ENCODE measurements at places on chromosomes 4 and X.
A peak's percentile ranks its signal among the peaks of the same experiment; 100 is the strongest.

GRCh38 chrX:16853537-16853936 lies 16.6 kb downstream of the RBBP7 start:
- no peak for DNase-seq

DNA sequence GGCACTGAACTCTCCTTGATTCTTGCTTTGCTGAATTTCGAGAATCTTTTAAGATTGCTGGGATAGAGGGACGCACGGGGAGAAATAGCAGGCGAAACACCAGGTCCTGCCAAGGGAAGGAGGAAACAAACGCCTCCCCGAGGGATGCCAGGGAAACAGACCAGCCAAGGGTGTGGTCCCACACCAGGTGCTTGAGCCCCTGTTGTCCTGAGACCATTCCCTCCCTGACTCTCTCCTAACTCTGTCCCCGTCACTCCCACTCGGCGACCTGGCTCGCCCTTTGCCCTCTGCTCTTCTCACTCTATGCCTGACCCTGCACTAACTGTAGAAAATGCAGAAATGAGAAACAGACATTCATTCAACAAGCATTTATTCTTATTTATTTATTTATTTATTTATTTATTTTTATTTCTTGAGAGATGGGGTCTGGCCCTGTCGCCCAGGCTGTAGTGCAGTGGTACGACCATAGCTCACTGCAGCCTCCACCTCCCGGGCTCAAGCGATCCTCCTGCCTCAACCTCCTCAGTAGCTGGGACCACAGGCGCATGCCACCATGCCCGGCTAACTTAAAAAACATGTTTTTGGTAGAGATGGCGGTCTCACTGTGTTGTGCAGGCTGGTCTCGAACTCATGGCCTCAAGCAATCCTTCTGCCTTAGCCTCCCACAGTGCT lies 16.2 kb downstream of the CTAG1B start:
- no peak for DNase-seq

- no peak for DNase-seq
These were observed 73.4 kb upstream of the PLS3 start for GRCh38 chrX:115487608-115488007.

DNA sequence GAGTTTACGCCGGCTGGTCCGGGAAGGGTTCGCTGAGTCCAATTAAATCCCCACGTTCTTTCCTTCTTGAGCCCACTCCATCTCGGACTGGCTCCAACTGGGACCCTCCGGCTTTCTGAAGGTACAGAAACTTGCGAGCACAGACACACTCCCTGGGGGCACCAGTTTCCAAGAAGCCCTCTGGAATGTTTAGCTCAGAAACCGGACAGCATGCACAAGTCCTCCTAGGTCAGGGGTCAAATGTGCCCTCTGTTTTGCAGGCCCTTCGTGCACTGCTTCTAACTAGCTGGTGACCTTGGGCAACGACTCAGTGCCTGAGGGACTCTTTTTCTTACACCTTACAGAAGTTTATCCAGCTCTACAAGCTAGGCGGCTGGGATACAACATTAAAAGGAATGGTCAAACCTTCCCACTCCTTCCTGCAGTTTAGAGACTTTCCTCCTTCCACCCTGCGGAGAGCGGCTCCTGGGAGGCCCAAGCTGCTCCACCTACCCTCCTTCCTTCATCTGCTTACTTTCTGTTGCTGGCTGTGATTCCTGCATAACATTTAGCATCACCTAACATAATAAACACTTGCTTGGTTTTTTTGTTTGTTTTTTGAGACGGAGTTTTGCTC lies 275.5 kb downstream of the BCOR start:
- no peak for DNase-seq

DNA sequence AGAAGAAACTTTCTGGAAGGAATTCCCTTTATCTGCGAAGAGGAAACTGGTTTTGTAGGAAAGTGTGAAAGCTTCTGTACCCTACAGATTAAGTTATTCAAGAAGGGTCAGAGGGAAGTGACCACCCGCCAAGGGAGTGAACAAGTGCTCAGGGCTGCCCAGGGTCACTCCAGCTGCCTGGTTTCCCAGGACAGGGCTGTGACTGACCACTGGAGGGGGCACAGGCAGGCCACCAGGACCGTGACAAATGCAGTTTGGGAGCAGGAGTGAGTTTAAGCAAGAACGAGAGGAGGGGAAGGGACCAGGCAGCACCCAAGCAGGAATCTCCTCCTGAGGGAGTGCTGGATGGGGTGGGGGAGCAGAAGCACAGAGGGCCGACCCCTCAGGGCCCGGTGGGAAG lies 34.2 kb downstream of the ZFYVE28 start:
- no peak for DNase-seq

DNA sequence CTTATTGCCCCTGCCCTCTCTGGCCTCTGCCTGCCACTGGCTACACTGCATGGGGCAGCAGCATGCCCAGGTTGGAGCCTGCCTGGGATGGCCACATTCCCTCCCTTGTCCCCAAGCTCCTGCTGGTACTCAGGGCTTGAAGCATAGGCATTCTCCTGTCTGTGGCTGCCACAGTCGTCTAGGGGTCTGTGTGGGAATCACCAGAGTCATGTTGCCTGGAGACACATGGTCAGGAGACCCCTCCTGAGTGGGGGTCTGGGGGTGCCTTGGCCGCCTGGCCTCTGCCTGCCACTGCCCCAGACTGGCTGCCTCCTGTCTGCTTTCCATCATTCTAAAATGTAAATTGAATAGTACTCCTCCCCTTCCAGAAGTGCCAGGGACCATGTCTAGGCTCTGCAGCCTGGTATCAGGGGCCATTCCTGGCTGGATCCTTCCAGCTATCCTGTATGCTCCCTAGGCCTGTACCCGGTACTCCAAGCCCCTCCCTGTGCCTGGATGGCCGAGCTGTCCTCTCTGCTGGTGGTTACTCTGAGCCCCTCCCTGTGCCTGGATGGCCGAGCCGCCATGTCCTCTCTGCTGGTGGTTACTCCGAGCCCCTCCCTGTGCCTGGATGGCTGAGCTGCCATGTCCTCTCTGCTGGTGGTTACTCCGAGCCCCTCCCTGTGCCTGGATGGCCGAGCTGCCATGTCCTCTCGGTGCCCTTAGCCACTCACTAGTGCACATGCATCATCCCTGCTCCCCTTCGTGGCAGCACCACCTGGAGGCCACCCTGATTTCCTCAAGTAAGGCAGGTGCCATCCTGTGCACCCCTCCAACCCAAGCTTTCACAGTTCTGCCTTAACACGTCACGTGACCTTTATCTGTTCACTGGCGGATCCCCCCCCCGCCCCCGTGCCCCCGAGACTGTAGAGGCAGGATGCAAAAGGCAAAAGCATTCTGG lies 5.5 kb upstream of the NKX1-1 start:
- no peak for DNase-seq

GRCh38 chr4:98482503-98482846 lies 175.9 kb downstream of the TSPAN5 start:
- DNase-seq: no peak

DNA sequence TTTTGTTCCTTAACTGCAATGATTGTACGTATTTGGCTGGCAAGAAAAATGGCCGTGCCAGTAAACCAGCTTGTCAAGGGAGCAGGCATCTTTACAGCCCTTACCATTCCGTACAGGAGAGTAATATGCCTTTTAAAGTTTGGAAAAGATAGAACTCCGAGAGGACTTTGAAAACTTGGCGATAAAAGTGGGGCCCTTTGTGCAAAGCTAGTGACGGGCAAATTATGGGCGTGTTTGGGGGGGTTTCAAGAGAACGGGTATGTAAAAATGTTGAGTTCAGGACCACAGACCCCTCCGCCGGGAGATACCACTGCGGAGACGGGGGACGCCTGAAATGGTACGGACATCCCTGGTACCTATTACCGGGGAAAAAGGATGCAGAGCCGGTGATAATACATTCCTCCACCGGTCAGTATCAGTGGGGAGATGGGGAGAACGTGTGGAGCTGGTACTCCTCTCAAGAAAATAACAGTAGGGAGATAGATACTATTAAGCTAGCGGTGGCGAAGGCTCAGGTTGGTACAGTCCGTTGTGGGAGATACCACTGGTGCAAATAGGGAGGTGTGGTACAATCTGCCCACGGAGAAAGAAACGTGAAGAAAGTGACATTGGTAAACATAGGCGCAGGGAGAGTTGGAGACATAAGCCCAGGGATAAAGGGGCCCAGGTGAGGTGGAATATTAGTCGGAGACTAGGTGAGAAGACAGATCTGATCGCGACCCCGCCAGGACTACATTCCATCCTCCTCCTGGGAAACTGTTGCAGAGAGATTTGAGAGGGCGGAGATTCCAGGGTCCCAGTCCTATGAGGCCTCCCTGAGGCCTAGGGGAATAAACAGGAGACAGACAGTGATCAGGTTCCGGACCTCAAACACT lies 14.5 kb downstream of the SPACA5 start:
- peak; percentile 3 for DNase-seq

GRCh38 chr4:2837904-2838496 lies 5.6 kb upstream of the ADD1 start:
- no peak for DNase-seq

- no peak for DNase-seq
These were observed 43.0 kb downstream of the ENPEP start for GRCh38 chr4:110518889-110519490.
